ENCODE measurements at places on chromosomes 2 and 18. TPM values are rescaled to one million over a fixed set of nuclear protein-coding genes. Genes with fewer than 3 reads are reported as not detected.

- DNase-seq, result no peak
Observed at GRCh38 chr2:84838434-84839145, 42.3 kb downstream of the TRABD2A start.

DNA sequence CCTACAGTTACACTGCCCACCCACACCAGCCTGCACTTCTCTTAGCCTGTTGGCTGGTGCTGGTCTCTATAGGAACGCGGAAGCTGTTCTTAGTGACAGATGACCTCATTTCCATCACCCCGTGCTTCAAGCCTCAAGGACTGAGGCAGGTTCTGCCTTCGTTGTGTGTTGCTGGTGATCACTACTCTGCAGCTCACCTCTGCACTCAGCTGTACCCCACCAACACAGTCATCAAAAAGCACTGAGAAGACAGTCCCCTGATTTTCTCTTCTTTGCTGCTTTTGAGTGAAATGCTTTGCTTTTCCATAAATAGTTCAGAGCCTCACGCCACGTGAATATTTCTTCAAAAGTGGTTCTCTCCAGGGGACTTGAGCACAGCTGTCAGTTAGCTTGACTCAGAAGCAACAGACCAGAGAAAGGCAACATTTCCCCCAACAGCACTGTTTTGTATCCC lies 225.7 kb upstream of the CCDC150 start:
- DNase-seq, result no peak

DNA sequence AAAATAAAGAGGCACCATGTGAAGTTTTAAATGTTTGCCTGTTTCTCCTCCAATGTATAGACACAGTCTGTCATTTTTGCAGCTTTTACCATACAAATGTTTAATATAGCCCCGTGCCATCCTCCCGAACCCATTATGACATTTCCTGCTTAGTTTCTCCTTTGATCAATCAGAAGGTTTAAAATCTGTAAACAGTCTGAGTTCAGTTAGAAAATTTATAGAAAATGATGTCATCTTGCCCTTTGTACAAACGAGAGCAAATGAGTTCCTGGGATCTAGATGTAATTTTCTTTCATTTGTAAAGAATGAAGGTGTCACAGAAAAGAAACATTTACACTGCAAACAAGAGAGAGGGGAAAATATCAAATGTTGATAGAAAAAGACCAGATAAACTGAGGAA lies 62.7 kb upstream of the NFU1 start:
- DNase-seq, result no peak

DNA sequence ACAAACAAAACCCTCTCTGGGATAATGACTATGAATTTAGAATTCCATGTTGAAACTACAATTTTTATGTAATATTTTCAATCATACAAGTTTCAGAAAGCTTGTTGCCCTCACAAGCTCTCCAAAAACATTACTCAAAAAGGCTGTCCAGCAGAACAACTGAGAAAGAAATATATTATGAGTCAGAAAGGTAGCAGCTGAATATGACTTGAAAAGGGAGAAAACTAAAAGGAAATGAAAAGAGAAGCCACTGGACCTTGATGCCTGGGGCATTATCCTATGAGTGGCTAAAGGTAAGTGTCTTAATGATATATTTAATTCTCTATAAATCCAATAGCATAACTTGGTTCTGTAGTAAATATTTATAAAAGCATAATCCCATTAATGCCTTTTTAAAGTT lies 61.8 kb downstream of the NXPH2 start:
- no peak for DNase-seq

DNA sequence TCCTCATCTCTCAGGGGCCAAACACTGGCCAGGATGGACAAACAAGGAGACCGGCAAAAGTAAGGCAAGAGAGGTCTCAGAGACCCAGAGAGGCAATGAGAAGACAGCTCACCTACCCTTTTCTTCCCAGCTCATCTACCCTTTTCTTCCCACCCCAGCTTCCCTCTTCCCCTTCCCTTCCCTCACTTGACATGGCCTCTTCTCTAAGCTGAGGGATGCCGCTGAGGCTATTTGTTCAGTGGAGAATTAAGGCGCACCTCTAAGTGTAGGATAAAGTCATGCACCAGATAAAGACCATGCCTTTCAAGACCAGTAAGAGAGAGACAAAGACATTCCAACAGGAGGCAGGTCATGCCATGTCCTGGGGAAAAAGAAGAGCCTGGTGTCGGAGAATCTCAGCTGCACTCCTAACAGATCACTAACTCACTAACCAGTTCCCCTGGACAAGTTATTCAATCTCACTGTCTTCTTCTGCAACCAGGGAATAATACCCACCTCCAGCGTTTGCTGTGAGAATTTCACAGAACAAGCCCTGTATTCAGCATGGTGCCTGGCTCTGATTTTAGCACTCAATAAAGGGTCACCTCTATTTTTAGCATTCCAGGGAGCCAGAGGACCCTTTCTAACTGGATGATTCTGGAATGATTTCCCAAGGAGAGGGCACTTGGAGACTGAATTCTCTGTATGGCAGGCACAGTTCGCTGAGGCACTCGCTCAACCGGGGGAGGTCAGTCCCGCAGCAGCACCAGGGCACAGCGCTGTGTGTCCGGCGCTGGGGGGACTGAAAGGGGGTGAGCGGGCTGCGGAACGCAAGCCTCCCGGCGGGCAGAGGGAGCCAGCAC lies 3.0 kb upstream of the FOSL2 start:
- DNase-seq, result no peak

The REG1B gene
- not detected for polyA plus RNA-seq

The VSNL1 gene
- 18.4 TPM for polyA plus RNA-seq

Measured in keratinocyte (primary cell).